ENCODE measurements at places on chromosomes 1 and 21.

DNA sequence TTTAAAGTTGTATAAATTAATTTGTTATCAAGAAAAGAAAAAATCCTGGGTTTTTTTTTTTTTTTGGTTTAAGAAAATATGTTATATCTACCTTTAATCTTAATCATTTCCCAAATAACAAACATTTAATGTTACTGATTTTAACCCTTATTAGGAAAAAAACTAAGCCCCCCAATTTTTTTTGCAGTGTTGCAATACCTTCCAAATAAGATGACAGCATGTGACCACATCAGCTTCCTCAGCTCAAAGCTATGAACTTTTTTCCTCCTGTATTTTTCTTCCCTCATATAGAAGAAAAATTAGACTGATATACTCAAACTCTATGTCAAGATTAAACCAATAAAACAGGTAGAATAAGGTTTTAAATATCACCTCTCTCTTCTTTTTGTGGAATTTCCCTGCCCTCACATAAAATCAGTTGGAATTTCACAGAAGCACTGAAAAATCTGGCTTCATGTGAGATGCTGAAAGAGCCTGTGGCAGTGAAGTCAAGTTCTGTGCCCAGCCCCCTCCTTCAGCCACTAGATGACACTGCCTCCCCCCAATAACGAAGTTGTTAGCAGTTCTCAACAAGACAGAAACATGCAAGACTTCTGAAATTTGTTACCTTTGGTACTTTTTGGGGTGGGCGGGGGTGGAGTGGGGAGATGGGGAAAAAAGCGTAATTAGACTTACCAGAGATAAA is 9.6 kb upstream of the SMYD2 start:
- no peak for DNase-seq

GRCh38 chr1:223133306-223133823 is 9.7 kb downstream of the TLR5 start:
- no peak for DNase-seq

DNA sequence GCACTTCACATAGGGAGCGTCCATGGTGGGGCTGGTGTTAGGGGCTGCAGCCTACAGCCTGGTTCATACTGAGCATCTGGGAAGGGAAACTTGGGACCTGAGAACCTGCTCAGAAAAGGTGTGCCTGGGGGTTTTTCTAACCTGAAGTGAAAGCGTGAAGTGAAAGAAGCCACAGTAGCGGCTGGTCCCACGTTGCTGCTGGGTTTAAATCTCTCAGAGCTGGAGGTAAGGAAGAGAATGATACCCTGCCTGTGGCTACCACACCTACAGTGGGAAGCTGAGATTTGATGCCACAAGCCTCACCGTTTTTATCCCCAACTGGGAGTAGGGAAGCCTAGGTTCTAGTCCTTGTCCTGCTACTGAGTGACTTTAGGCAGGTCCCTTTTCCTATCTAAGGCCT is 21.0 kb upstream of the FUCA1 start:
- DNase-seq = no peak

GRCh38 chr1:15251857-15252835 is 5.1 kb downstream of the FHAD1 start:
- DNase-seq = no peak

DNA sequence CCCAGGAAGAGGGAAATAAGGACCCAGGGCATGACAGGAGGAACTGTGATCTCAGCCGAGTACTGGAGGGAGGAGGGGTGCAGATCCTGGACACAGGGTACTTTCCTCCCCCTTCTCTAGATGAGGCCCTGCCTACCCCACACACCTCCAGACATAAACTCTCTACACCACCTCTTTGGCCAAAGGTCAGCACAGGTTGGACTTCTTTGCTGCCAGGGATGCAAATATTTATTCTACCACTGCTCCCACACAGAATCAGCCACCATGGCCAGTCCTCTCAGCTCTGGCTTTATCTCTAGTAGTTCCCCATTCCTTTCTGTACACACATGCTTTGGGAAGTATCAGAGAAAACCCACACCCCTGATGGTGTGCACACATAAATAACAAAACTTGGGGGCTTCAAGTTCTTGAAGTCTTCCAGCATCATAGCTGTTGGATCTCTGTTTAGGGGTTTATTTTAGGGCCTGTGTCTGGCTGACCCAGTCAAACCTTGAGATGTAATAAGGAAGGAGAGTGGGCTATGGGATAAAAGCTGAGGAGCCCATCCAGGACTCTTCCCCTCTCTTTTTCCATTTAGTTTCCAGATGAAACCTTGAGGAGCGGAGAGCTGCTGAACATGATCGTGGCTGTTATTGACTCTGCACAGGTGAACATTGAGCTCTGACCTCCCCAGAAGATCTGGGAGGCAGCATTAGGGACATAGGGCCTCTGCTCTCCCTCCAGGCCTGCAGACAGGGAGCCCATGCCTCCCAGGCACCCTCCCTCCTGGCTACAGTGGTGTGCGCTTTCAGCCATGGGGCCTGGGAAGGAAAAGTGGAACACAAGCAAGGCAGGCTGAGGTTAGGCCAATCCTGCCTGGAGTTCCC is 6.7 kb upstream of the SLC27A3 start:
- DNase-seq = no peak

- DNase-seq = peak; percentile 44
These were observed 25.5 kb downstream of the MAN1C1 start for GRCh38 chr1:25641931-25642573.

DNA sequence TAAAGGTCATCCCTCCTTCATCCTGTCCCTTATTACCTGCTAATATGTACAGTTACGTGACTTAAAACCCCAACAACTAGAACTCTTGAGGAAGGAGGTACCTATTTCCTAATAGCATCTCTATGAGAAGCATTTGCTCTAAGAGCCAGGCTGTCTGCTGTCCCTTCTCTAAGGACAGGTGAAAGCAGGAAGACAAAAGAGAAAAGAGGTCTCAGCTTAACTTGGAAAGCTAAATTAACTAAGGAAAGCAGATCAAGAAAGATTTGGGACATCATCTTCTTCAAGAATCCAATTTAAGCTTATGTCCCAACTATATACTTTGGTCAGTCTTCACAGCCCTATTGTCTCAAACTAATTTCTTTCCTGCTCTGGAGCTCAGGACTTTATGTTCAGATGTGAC is 2.9 kb downstream of the EGLN1 start:
- no peak for DNase-seq

GRCh38 chr1:227424159-227424680 is 105.9 kb upstream of the CDC42BPA start:
- DNase-seq = no peak

GRCh38 chr1:233844692-233845091 is 59.8 kb upstream of the SLC35F3 start:
- no peak for DNase-seq

GRCh38 chr1:98702976-98703375 is 41.5 kb downstream of the SNX7 start:
- no peak for DNase-seq

DNA sequence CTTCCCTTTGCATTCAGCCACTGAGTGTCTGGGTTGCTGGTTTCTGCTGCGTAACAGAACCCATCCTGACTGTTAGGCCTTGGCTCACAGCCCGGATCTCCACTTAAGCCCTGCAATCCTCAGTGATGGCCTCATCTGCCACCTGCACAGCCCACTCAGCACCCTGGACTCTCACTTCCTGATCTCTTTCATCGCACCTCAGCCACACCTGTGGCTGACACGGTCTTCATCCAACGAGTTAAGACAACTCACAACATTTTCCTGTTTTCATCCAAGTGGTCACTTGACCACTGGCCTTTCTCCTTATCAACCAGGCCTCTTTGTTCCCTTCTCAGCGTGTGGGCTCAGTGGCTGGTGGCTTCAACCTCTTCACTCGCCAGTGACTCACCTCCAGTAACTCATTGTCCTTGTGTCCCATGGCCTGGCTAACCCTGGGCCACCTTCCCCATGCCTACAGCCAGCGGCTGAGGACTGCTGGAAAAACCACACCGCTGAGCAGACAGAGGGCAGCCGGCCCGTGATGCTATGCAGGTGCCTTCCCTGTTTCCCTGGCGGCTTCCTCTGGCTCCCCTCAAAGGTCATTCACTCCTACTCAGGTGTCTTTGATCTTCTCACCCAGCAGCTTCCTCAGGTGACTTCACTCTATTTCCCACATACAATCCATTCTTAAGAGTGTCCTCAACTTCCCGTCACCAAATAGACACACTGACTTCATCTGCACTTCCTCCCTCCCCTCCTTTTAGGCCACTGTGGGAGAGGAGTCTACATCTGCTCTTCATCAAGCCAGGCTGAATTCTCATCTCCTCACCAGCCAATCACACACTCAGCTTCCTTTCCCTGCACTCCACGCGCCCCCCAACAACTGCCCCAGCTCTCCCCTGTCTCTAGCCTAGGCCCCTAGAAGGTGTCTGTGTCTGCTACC is 19.9 kb upstream of the EDN2 start:
- DNase-seq = no peak

DNA sequence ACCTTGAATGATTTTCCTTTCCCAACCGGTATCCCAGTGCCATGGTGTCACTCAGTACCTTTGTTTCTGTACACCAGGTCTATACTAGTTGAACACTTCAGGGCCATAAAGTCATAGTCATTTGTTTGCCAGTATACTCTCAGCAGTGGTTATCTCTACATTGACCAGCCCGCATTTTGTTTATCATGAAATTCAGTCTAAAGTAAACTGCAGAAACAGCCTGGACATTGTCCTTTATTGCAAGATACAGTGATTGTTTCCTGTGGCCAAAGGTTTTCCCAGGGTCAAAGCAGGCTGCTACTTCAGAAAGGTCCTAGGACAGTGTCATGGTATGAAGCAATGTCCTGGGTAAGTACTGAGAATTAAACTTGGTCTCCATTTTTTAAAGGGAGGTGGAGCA is 407.4 kb downstream of the RWDD3 start:
- no peak for DNase-seq

- no peak for DNase-seq
These were observed 47.8 kb downstream of the GPR88 start for GRCh38 chr1:100585786-100586185.

DNA sequence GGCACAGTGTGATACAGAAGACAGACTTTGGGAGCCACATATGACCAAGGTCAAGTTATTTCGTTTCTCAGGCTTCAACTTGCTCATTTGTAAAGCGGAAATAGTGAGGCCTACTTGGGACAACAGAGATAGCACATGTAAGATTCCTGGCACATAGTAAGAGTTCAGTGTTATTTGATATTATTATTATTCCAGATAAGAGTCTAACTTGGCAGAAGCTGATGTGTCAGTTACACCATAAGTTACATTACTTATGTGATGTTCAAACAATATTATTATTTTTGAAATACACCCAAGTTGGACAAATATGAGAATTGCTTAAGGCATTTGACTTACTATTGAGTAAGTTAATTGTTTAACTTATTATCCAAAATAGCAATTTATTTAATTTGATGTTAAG is 10.2 kb upstream of the CYP4X1 start:
- no peak for DNase-seq

DNA sequence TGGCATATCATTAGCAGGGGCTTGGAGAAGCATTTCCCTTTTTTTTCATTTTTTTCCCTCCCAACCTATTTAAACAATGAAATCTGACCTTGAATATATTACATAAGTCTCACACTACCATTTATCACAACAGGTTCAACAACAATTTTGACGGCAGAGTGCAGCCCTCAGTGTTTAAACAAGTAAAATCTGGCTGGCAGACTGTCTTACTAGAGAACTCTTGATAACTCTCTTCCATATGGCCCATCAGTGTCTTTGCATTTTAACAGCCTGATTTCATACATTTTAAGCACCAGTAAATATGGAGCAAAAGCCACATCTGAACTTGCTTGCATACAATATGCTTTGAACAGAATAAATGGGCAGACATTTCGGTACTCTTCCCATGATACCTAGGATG is 213.0 kb downstream of the KCTD3 start:
- DNase-seq = no peak

- DNase-seq = no peak
These were observed 10.1 kb downstream of the KDM1A start for GRCh38 chr1:23029337-23029736.

- DNase-seq = no peak
These were observed 38.5 kb downstream of the HUNK start for GRCh38 chr21:31911138-31911907.

DNA sequence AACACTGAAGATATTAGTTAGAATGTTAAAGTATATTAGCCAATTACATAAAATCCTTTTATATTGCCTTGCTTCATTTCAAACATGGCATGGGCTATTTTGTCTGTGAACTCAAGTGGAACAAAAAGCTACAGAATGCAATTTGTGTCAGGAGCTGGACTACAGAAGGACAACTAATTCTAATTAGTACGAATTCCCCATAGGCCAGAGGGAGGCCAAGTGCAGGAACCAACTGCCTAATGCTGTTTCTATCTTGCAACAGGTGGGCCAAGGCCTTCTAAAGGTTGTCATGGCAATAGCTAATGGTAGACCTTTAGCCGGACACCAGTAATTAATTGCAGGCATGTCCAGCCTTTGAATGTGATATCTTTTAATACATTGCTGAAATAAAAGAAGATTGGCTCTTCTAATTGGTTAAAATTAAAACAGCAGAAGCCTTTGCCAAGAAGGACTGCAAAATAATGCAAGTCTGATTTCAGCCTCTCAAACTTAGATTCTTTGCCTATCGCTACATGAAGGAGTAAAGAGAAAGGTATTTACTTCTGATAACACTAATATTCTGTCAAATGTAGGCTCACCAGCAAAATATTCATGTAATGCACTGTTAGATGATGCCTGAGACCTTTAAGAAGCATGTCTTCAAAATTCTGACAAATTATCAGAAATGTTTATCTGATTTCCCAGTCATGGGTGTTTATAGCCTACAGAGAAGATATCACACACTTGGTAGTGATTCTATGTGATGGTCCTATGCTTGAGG is 232.1 kb downstream of the LMO4 start:
- no peak for DNase-seq

DNA sequence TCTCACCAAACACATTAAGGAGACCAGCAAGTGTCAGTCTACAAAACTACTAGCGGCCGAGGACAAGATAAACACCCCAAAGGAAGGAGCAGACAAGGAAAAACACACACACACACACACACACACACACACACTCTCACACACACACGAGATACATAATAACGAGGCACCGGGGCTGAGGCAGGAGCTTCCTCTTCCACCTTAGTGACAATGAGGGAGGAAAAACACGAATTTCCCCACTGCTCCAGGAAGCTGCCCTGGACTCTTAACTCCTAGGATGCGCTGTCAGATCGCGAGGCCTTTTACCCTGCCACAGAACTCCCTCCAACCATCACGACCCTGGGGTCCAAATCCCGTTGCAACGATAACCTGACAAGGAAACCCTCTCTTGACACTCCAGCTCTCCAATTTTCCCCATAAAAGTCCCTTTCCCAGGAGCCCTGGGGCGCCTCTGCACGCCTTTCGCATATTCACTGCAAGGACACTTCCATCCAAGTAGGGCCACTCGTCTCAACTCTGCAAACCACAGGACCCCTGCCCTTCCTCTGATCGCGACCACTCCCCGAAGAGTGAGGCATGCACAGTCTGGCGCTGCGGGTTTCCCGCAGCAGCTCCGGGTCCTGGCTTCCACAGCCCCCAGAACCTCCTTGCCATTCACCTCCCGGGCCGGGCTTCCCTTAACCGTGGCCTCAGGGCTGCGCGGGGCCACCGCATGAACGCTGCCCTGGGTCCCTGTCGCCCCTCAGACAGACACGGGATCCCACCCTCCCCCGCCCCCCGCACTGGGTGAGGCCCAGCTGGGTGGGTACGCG is 581 bp downstream of the ETV3 start:
- DNase-seq = peak; percentile 33

Data from CD4-positive, alpha-beta T cell treated with Interleukin-12 subunit alpha and Interleukin-12 subunit beta, for 1 hour (primary cell).